Activated T-helper 1 cell treated with anti-CD3 and anti-CD28 coated beads, Interleukin-2, amount 50 U/mL, for 16 hours (primary cell): ENCODE measurements at places on chromosomes 3 and 15.
A peak's percentile ranks its signal among the peaks of the same experiment; 100 is the strongest.

DNA sequence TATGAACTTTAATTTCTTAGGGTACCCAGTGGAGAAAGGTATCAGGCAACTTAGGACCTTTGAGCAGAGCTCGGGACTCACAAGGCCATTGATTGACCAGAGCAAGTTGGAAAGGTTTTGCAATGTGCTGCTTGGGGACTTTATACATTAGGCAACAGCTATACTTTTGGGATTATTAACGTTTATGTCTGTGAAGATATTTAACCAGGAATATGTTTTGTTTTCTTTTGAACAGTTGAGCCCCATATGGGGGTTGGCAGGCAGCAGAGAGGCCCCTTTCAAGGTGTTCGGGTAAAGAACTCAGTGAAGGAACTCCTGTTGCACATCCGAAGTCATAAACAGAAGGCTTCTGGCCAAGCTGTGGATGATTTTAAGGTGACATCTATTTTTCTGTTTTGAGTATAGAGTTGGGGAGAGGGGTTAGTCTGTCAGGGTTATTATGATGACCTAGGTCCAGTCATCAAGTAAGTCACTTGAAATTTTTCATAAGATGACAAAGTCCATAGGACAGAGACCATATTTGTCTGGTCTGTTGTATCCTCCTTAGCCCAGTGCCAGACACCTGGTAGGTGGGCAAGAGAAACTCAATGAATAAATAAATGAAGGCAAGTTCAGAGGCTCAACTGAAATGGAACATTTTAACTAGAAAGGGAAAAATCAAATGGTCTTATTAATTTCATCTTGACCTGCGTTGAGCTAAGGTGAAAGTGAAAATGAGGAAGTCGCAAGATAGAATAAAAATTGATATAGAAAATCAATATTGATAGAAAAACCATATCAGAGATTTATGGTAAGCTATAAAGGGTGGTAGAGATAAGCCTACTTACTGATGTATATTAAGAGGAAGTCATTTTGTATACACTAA is 2.8 kb downstream of the NFKBIZ start:
- no peak for DNase-seq

- no peak for DNase-seq
Measured at GRCh38 chr3:88180398-88180999, 30.7 kb downstream of the C3orf38 start.

GRCh38 chr3:45567730-45568172 is 26.8 kb upstream of the LIMD1 start:
- no peak for DNase-seq

DNA sequence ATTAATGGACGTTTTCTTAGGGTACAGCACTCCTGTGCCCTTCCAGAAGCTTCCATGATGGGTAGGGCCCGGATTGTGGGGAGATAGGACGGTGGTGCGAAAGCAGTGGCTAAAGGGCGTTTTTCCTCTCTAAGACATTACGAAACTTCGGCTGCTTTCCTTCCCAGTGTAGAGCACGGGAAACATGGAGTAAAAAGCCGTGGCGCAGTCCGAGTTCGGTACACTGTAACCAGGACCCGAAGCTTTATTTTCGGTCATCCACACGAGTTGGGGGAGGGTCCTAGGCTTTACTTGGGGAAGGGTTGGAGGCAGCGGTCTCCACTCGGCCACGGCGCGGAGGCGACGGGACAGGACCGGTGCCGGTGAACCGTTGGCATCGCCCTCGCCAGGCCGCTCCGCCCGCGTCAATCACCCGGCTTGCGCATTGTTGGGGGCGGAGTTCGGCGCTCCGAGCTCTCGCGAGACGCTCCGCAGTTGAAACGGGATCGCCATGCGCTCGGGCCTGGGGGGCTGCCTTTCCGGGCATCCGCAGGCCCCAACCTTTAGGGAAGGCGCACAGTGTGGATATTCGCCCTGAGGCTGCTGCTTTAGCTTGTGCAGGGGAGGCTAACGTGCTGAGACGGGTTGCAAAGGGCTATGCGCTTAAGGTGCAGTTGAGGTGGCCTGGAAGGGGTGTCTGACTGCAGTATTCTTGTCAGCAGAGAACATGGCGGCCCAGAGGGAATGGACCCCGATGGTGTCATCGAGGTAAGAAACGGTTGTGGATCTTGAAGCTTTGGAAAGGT is 546 bp downstream of the EIF4A2 start:
- peak; percentile 64 for DNase-seq

DNA sequence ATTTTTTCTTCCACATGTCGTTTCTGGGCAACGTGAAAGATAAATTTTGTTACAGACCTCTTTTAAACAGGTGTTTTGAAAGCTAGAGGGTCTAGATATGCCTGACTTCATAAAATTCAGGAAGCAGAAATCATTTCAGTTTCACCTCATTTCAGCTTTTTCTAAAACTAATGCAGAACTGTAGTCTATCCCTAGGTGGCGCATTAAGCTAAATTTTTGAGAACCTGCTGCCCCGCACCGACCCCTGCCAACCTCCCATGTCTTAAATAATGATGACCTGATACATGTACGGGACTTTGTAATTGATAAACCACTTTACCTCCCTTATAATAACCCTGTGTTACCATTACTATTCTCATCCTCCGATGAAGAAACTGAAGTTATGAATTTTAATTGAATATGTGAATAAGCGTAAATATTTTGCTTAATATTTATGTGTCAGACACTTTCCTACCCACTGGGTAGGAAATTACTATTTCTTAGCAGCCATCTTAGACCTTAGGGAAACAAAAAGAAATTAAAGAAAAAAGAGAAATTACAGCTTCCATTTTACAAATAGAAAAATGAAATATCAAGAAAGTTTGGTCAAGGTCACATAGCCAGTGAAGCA is 78.7 kb upstream of the GCNT3 start:
- DNase-seq, result no peak

GRCh38 chr15:71435552-71435951 is 320.3 kb downstream of the THSD4 start:
- DNase-seq, result no peak

GRCh38 chr3:46464326-46465195 is at the start of gene LTF:
LTF (minus strand) TSS chr3:46464905; CDS start chr3:46464867, 38 bp downstream.
- DNase-seq, result no peak

DNA sequence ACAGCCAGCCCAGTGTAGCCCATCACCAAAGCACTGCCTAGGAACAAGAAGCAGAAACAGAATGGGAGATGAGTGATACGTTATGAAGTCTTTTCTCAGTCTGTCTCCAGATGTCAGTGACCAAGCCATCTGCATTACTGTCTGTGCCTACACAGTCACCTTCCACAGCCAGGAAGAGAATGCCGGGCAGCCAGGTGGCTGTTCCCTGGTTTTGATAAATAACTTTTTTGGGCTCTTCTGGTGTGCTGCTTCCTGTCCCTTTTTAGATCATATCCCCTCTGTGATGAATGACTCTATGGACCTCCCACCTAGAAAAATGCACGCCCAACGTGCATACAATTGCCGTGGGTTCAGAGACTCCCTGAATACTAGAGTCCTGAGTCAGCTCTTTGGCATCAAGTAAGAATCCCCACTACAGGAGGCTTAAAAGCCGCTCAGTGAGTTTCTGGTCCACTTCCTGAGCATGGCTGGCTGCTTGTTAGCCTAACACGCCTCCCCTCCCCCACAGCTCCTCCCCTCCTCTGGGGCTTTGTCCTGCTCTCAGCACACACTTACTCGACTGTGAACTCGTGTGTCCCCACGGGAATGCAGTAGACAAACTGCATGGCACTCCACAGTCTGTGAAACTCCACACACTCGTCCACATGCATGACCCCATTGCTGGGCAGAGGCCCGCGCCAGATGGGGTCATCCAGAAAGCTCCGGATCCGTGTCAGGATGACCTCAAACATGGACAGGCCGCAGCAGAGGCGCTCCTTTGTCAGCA is 34.7 kb downstream of the NIPA2 start:
- no peak for DNase-seq

DNA sequence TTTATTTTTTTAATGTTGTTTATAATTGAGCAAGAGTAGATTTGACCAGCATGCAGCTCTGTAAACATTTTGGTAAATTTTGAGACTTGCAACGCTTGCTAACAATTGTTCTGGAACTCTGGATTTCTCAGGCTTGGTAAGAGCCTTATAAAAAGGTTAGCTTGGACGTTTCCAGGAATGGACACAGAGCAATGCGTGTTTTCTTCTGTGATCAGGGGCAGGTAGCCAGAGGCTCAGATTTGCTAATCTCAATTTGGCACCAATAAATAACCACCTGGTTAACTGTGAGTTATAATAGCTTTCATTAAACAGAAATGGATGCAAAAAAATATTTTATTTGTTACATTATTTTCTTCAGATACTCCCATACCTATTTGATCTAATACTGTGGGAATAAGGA is 39.8 kb downstream of the CADM2 start:
- no peak for DNase-seq

DNA sequence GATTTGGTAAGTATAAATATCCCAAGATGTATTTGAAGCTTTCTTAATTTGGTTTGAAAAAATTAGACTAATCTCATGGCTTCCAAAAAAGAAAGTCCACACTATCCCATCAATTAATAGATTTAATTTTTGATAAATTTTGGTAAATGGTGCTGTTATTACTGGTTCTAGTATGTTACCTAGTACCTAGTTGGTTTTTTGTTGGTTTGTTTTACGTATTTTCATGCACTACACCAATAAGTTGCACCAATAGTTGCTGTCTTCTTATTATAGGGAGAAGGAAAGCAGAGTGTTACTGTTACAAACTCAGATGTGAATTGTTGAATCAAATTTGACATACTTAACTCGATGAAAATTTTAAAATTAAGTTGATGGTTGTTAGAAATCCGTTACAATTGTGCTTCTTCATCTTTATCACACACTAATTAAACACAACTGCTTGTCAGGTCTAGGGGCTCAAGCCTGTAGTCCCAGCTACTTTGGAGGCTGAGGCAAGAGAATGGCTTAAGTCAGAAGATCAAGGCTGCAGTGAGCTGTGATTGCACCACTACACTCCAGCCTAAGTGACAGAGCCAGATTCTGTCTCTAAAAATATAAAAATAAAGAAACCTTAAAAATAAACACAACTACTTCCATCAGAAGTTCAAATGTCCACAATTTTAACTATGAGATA is 23.1 kb upstream of the MBNL1 start:
- DNase-seq, result no peak

DNA sequence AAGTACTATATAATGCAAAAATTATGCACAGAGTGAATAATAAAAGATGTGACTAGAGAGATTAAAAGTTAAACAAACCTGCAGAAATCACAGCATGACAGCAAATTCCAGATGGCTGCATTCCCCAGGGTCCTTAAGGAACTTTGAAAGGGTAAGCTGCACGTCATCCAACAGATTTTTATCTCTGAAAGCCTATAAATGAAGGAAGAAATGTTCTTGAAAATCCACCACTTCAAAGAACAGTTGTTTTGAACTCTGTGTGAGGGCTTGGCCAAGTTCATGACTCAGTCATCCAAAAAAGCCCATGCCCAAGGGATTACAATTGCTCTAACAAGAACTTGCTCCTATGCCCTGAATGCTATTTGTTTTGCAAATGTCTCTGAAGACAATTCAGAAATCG is 603.6 kb downstream of the PLOD2 start:
- DNase-seq, result no peak

DNA sequence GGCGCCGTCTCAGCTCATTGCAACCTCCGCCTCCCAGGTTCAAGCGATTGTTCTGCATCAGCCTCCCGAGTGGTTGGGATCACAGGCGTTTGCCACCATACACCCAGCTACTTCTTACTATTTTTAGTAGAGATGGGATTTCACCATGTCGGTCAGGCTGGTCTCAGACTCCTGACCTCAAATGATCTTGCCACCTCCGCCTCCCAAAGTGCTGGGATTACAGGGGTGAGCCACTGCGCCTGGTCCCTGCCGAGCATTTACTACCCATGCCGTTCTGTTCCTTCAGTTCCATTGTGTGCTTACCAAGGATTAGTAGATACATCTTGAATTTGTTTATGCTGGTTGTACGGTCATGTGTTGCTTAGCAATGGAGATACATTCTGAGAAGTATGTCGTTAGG is 10.3 kb downstream of the CHD2 start:
- DNase-seq, result no peak

DNA sequence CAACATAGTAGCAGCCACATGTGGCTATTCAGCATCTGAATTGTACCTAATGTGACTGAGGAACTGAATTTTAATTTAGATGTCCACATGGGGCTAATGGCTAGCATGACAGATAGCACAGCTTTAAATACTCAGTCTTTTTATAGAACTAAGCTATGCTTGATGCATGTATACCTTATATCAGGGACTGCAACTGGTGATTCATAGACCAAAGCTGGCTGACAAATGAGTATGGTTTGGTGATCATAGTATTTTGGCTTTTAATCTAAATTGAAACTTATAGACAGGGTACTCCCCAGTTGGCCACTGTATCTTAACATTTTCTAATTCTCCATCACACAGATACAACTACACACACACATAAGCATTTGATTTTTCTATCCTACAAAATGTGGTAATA is 83.6 kb downstream of the IGSF11 start:
- DNase-seq, result no peak

- no peak for DNase-seq
Measured at GRCh38 chr3:13536832-13537231, 12.1 kb upstream of the FBLN2 start.

DNA sequence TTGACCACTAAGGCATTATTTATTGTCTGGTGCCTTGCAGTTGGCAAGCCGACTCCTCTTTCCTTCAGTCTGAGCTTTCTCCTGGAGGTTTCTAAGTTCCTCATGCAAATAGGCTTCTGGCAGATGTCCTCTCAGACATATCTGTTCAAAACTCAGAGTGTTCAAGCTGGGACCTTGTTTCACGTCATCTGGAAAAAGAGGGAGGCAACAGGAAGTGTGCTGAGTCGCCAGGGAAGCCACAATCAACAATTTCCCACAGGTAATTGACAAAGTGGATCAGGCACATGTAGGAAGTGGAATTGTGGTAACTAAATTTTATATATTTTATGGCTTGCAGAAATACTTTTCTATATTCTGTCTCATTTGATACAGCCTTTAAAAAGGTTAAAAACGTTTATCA is 14.6 kb downstream of the SCG5 start:
- no peak for DNase-seq

- DNase-seq, result no peak
Measured at GRCh38 chr3:52606373-52607085, 70.1 kb downstream of the UQCC5 start.

DNA sequence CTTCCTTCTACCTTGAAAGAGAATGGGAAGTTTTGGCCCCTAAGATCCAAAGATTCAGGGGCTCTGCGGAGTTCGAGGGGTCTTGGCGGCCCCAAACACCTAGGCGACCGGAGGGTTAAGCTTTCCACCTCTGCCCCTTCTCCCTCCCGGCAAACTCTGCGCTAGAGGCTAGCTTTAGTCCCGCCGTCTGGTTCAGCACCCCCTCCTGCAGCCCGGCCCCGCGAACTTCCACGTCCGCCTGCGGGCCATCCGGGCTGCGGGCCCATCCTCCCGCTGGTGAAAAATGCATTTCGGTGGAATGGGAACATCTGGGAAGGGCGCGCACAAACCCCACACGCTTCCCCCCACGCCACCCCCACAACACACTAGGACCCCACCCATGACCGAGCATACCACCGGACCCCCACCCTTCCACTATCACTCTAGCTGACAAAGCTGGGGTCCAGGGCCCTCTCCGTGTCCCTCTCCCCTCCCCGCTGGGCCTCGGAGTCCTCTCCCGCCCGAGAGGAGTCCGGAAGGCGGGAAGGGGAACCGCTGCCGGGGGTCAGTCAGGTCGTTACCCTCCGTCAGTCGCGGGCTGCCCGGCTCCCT is 1.0 kb downstream of the SHOX2 start:
- no peak for DNase-seq
